ENCODE measurements at places on chromosomes 3 and 15.
A peak's percentile ranks its signal among the peaks of the same experiment; 100 is the strongest.

GRCh38 chr3:127457094-127457475 is 133.4 kb downstream of the TPRA1 start:
- no peak for DNase-seq

GRCh38 chr3:129528589-129529100 is at the start of gene RHO:
RHO (plus strand) TSS chr3:129528639; CDS start chr3:129528734, 95 bp downstream.
- no peak for DNase-seq

DNA sequence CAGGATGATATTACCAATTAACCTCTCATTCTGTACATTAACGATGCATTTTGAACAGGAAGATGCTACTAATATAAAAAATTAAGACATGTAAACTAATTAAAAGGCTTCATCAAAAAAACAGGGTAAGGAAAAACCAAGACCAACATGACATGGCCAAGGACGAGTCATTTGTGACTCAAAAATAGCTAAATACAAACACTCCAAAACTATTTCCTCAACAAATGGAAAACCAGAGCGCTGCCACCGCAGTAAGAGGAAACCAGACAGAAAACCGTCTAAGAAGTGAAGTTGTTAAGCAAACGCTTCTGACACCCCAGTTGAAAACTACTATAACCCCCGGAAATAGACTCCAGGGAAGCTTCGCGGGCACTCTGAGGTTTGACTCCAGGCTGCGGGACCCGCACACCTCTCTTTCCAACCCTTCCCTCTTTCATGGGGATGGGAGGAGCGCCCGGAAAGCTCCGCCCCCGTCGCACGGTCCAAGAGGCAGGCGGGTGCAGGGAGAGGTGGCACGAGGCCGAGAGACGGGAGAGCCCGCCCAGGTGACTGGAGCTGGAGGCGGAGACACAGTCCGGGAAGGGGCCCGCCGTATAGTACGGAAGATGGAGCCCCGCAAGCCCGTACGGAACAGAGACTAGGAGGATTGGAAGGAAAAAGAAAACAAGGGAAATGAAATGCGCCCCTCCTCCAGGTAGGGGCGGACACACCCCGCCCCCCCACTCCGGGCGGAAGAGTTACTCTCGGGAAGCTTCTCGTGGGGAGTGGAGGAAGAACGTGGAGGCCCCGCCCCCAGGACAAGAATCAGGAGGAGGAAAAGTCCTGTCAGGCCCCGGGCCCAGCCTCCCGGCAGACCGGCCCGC is 708 bp downstream of the DCAF1 start:
- peak; percentile 85 for DNase-seq

- no peak for DNase-seq
These were observed 53.3 kb downstream of the EBLN2 start for GRCh38 chr3:73114711-73115110.

DNA sequence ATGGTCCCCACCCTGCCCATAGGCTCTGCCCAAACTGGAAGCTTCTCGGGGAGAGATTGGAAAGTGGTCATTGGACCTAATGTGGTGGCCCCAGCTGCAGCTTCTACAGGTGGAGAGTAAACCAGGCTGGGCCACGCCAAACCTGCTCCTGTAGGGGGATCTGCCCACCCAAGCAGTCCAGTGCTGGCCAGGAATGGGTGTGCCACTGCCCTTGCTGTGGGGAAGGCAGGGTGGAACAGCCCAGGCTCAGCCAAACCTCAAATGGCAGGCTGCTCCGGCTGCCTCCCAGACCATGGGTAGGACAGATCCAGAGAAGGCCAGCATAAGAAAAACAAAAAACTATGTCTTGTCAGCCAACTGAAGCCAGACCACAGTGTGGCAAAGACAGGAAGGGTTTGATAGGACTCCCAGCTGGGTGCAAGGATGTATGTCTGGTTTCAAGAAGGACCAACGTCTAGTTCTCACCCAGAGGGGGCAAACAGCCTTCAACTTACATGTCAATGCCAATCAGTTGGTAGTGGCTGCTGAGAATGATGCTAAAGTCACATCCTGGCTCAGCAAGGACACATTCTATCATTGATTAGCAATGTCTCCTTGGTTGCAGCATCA is 267.3 kb downstream of the UACA start:
- DNase-seq = no peak

DNA sequence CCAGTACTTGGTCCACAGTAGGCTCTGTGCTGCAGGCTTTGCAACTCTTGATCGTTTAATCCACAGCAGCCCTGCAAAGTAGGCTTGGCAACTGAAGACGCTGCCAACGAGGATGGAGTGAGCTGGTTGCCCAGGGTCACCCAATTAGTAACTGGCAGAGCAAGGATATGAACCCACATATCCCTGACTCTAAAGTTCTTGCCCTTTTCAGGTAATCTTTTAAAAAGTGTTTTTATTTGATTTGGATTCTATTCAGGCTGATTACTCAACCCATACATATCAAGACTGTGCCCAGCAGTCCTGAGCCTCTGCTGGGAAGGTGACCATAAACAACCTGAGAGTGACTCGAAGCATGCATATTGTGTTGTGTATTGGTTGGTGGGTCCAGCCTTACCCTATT is 50.3 kb downstream of the PSMD6 start:
- no peak for DNase-seq

- DNase-seq = no peak
These were observed 89.3 kb downstream of the CCNL1 start for GRCh38 chr3:157070678-157070999.

DNA sequence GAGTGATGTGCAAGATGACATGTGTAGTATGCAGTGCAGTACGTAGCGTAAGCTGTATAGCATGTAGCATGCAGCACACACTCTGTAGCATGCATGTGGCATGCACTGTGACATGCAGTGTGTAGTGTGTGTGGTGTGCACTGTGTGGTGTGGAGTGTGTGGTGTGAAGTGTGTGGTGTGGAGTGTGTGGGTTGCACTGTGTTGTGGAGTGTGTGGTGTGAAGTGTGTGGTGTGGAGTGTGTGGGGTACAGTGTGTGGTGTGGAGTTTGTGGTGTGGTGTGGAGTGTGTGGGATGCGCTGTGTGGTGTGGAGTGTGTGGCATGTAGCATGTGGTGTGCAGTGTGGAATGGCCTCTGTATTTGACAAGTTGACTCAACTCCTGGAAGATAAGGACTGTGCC is 39.2 kb downstream of the ROPN1B start:
- no peak for DNase-seq

DNA sequence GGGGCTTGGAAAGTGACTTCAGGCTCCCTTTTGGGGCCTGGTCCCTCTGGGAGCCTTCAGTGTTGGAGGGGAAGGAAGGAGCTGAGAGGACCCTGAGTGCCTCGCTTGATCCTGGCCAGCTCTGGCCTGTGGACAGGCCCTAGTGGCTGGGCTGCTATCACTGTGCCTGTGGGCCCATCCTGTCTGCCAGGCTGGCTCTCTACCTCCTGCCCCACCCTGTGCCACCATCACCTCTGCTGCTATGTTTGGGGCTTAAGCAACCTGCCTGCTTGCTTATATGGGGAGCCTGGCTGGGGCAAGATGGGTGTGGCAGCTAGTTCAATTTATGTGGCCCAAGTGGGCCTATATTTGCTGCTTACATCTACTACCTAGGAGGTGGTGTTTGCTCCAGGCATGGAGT is 7.1 kb downstream of the TEX264 start:
- no peak for DNase-seq

DNA sequence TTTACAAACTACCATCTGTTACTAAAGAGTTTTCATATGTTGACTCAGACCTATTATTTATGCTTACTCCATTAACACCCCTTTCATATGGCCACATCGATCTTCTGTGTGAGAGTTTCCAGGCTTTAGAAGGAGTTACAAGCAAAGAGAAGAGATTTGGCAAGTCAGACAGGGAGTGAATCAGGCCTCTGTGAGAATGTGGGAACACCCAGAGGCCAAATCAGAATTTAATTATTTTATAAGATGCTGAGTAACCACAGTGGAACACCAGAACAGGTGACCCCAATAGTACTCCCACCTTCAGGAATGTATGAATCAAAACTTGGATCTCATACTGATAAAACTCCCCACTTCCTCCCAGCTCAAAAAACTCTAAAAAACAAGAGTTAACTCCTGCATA is 42.0 kb downstream of the IFT57 start:
- DNase-seq = no peak

GRCh38 chr3:54999159-54999558 is 71.3 kb upstream of the LRTM1 start:
- no peak for DNase-seq

- peak; percentile 6 for DNase-seq
These were observed 157.7 kb upstream of the FAM3D start for GRCh38 chr3:58824285-58824684.

GRCh38 chr15:34241376-34242330 is 16.8 kb downstream of the EMC4 start:
- DNase-seq = peak; percentile 72

DNA sequence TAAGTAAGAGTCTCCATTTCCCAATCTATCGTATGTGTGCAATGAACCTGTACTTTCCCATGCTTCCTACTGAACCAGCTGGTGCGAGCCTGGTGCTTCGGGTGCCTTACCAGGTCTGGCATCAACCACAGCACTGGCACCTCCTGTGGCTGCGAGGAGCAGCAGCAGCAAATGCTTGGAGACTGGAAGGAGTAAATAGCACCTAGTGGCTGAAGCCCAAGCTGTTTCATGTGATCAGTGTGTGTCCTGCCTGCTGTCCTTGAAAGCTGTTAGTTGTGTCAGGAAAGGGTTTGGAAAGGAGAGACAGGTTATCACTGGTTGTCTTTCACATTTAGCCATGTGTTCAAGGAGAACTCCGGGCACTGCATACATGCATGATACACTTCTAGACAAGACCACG is 31.8 kb downstream of the PCOLCE2 start:
- no peak for DNase-seq

DNA sequence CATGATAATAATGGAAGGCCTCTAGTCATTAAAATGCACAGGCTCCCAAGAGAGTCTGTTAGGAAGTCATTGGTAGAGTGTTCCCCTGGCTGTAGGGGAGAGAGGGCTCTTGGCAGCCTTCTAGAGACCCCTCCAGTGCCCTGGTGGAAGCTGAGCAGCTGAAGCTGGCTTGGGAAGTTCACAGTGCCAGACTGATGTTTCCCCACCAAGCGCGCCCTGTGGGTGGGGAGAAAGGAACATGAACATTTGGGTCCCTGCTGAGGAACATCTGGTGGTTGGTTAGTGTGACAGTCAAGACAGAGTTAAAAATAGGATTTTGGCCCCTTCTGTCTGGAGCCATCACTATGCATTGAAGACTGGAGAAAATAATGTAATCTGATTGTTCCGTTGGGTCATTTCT is 37.1 kb upstream of the RGMA start:
- no peak for DNase-seq

DNA sequence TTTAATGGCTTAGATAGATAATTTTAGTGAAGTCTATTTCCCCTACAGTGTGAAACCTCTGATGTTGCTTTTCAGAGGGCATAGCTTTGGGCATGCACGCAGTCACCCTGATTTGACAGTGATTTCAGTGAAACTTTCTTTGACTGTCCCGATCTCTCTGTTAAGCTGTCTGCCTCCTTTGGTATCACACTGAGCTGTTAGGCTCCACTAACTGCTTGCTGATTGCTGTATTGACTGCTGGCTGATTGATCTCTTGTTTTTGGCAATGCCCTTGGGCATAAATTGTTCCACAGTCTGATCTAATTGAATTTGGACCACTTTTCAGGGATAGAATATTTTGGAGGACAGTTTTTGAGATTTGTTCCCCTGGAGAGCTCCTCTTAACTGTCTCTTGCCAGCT is 68.5 kb upstream of the CCDC54 start:
- no peak for DNase-seq

All from CD4-positive, alpha-beta T cell treated with Interleukin-12 subunit alpha and Interleukin-12 subunit beta, for 1 hour (primary cell).